Stimulated activated CD4-positive, alpha-beta T cell treated with anti-CD3 and anti-CD28 coated beads, Interleukin-15, amount 100 ng/mL, for 1 hour (primary cell): ENCODE measurements at places on chromosomes 13 and 19.

DNA sequence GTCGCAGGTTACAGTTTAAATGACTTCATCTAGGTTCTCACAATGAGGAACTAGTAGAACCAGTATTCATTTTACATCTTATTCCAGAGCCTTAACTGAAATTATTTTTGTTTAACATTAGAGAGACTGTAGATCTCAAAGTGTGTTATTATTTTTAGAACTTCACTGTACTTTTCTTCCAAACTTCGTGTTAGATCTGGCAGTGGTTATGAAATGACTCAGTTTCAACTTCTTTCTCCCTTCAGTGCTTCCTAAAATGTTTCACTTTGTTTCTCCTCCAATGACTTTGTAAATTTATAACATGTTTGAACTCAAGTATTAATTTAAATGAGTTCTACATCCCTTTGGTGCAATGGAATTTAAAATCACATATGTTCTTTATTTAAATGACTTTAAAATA lies 139.3 kb downstream of the PCDH9 start:
- DNase-seq = no peak

GRCh38 chr13:105994340-105994739 lies 541.1 kb downstream of the EFNB2 start:
- DNase-seq = no peak

GRCh38 chr19:34832581-34833112 lies 59.6 kb upstream of the ZNF599 start:
- no peak for DNase-seq

GRCh38 chr13:25280396-25280795 lies 6.9 kb downstream of the MTMR6 start:
- DNase-seq = no peak

GRCh38 chr13:20582026-20582425 lies 15.1 kb downstream of the IFT88 start:
- no peak for DNase-seq

DNA sequence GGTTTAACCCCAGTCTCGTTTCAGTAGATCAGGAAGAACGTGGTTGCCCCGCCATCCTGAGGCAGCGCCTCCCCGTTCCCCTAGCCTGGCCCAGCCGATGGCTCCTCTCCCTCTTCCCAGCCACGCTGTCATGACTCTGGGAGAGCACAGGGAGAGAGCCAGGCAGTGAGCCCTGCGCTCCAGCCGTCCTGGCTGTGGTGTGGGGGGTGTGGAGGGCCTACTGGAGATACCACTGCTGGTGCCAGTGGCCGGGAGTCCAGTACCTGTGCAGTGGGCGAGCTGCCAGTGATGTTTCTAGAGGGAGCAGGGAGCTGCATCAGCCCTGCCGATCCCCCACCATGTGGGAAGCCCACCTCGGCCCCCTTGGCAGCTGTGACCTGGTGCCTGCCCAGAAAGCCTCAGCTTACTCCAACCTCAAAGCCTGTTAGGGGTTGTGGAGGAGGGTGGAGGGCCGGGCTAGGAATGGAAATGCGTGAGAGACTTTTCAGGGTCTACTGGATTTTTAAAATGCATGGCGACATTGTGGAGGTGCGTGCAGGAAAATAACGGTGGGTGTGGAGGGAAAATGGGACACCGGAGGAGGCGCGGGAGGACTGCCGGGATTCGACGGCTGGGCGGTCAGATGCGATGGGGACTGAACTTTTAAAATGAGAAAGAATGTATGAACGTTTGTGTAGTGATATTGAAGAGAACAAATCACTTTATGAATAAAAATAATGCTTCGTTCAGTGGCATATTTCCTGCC lies 4.9 kb downstream of the TEX29 start:
- no peak for DNase-seq

- DNase-seq = no peak
Observed at GRCh38 chr19:42271861-42272534, 2.9 kb downstream of the CIC start.

- no peak for DNase-seq
Observed at GRCh38 chr13:45863709-45864590, 12.4 kb upstream of the SIAH3 start.

GRCh38 chr19:8030960-8031359 lies 21.6 kb upstream of the CCL25 start:
- DNase-seq = no peak

- no peak for DNase-seq
Observed at GRCh38 chr13:96809366-96810096, 184.7 kb downstream of the OXGR1 start.

GRCh38 chr19:19259741-19260140 lies 13.4 kb downstream of the TM6SF2 start:
- DNase-seq = no peak

DNA sequence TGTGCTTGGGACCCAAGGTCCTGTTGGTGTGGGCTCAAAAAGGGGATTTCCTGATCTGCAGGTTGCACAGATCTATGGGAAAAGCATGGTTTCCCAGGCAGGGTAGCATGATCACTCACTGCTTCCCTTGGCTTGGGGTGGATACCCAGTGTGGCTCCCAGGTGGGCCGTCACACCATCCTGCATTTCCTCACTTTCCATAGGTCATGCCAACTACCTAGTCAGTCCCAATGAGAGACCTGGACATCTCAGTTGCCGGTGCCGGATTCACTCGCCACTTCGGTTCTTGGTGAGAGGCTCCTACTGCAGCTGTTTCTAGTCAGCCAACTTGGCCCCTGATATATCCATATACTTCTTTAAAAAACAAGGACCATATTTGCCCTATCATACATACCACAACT lies 503.0 kb downstream of the PCDH17 start:
- no peak for DNase-seq

DNA sequence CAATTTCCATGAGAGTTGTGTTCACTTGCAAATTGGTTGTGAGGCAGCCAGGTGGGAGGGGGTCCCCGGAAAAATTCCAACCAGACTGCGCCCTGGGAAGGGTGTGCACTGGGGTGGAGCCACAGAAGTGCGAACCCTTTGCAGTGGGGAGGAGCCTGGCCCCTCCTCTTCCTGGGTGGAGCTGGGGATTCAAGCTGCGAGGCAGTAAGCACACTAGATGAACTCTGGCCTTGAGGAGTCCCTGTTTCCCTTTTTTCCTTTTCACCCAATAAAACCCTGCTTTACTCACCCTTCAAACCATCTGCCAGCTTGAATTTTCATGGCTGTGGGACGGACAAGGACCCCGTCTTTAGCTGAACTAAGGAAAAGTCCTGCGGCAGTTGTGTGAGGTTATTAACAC lies 31.0 kb upstream of the MBNL2 start:
- DNase-seq = no peak

DNA sequence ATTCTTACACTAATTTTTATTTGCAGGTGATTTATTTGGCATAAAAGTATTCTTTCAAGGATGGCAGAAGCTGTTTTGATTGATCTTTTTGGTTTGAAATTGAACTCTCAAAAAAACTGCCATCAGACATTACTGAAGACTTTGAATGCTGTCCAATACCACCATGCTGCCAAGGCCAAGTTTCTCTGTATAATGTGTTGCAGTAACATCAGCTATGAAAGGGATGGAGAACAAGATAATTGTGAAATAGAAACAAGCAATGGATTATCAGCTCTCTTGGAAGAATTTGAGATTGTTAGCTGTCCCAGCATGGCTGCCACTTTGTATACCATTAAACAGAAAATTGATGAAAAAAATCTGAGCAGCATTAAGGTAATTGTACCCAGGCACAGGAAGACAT lies 1.2 kb downstream of the LACC1 start:
- no peak for DNase-seq

- no peak for DNase-seq
Observed at GRCh38 chr19:46812977-46813838, 24.8 kb upstream of the SLC1A5 start.
